Fibroblast of upper back skin (primary cell): ENCODE measurements at places on chromosomes 7 and 10.

DNA sequence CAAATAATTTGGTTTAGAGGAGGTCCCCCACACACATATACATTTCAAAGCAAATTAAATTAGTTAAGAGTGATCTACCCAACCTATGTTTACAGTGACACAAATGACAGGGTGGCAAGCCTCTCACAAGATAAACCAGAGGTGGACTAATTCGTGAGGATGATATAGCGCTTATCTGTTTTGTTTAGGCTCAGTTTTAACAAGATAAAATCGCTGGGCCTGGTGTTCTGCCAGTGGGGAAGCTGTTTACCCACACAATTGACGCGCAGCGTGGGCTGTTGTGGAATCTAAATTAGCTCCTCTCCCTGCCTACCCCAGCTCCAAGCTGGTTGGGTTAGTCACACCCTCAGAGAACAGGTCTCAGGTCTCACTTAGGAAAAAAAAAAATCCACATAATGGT is 16.7 kb upstream of the PLXNA4 start:
- no peak for DNase-seq

DNA sequence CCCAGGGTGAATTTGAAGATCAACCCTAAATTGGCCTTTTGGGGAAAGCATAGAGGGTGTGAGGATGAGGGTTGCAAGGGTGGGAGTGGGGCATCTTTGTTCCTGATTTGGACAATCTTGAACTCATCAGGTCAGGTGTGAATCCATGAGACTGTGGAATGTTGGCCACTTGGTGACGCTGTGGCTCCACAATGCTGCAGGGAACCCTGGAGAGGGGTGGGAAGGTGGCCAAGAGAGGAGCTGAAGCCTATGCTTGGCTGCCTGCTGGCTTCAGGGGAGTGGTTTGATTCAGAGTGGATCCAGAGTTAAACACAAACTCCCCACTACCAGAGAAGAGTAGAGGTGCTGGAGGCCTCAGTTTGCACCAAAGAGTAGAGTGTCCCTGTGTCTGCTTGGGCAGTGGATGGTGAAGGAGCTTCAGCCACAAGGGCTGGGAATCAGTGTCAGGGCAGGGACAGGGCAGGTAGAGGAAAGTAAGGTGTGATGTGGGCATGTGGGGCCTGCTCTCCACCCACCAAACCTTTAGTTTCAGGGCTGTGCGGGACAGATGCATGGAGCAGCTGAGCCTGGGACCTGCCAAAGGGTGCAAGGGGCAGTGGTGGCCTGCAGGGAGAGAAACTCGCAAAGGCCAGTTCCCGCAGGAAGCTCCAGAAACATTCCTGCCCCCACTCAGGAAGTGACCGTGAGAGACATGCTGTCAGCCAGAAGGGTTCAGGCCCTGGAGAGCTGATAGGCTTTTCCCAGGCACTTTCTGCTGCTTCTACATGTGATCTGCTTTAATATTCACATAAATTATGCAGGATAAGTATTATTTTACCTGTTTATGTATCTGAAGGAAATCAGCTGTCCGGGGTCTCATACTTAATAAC is 81.0 kb upstream of the PRSS58 start:
- no peak for DNase-seq

DNA sequence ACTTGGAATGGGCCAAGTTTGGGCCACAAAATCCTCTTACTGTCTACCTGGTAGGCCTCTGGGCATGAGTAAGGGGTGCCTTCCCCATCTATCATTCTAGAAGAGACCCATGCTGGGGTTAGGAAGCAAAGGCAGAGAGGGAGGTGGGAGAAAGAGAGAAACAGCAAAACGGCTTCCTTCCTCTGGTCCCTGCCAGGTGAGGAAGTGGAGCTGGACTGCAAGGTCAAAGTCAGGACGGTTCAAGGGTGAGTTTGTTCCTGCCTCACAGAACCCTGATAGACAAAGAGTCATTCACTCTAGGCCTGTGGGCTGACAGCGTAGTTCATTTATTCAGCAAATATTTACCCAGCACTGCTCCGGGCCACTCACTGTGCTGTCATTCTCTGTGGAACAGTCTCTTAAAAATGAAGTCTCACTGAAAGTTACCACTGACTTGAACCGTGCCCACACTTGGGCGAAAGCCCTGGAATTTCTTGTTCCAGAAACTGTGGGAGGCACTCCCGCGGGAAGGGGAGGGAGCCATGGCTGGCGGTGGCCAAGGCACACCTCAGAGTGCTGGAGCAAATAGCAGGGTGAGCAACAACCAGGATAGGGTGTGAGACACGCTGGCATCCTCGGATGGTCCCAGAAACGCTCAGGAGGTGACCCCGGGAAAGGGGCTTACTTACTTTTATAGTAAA is 26.2 kb upstream of the ECHDC3 start:
- no peak for DNase-seq

GRCh38 chr10:99805190-99805589 is 22.8 kb downstream of the ABCC2 start:
- no peak for DNase-seq

DNA sequence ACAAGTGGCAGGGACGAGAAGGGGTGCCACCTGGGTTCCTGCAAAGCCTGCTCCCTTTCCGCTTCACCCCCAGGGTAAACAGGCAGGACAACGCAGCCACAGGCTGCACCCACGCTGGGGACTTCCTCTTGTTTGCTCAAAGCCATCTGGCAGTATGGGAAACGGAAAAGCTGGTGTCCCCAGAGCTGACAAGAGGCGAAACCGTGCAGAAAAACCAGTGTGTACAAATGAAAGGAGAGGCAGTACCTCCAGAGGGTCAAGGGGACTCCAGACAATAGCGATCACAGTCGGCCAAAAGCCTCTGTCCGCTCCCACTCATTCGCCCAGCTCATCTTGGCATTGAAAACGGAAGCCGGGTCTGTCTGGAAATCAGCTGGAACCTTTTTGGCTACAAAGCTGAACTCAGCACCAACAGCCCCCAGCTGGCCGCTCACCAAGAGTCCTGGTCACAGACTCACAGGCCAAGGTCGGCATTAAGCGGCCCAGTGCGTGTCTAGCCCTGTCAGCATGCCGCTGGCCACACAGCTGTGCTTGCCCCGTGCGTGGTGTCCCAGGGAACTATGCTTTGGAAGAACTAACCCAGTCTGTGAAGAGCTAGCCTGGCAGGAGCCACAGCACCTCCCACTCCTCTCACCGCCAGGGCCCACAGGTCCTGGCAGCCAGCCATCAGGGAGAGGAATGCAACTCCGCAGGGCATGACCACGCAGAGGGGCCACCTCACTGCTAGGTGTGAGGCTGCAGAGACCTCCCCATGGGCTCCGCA is 10.4 kb downstream of the TNS3 start:
- DNase-seq, result peak; percentile 70
